Panc1 (cell line): ENCODE measurements at places on chromosomes 5 and 9. TPM values are rescaled to one million over a fixed set of nuclear protein-coding genes. Genes with fewer than 3 reads are reported as not detected.

GRCh38 chr5:94761786-94762185 lies 143.3 kb downstream of the SLF1 start:
- DNase-seq, result no peak

PRUNE2 gene
- 0.18 TPM for total RNA-seq

DNA sequence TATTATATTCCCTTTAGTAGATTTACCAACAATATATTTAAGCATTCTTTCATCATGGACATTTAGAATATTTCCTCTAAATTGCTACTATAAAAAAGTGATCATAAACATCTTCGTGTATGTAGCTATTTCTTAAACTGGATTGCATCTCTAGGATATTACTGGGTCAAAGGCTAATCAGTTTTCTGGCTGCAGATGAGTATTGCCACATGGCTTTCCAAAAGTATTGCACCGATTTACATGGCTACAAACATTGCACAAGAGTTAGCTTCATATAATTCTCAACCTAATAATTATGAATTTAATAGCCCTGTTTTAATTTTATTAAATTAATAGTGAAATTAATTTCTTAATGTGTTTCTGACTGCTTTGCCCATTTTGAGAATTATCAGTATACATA lies 183.4 kb downstream of the DMRT2 start:
- no peak for DNase-seq

- no peak for DNase-seq
Observed at GRCh38 chr5:72151169-72151568, 43.9 kb downstream of the MAP1B start.

GRCh38 chr9:88852794-88853193 lies 138.5 kb upstream of the S1PR3 start:
- no peak for DNase-seq

GRCh38 chr5:32504329-32504988 lies 59.9 kb upstream of the ZFR start:
- no peak for DNase-seq

DNA sequence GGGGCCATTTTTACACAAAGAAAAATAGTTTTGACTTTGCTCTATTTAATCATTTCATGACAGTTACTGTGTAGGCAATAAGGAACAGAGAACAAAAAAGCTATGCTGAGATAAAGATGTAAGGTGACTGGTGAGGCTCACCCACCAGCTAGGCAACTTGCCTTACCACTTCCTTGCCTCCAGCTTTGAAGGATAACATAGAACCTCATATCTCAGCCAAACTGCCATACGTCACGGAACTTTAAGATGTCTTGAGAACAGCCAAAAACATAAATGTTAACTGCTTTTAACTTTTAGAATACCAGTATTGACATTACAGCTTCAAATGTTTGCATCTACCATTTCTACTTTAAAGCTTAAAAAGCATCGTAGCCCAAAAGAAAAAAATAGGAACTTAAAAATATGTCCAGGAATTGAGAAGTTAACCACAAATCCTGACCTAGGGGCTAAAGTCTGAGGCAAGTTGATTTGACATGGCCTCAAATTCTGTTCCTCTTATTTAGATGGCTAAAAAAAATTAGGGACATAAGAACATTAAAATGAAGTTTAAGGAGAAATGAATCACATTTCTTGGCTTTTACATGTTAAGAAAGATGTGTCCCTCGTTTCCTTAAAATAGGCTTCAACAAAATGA lies 7.7 kb upstream of the GCNT4 start:
- DNase-seq, result no peak

- DNase-seq, result no peak
Observed at GRCh38 chr5:163571744-163572143, 66.3 kb downstream of the MAT2B start.

- no peak for DNase-seq
Observed at GRCh38 chr5:94744906-94745305, 126.4 kb downstream of the SLF1 start.

LCN15 gene
- 0.05 TPM for total RNA-seq

DNA sequence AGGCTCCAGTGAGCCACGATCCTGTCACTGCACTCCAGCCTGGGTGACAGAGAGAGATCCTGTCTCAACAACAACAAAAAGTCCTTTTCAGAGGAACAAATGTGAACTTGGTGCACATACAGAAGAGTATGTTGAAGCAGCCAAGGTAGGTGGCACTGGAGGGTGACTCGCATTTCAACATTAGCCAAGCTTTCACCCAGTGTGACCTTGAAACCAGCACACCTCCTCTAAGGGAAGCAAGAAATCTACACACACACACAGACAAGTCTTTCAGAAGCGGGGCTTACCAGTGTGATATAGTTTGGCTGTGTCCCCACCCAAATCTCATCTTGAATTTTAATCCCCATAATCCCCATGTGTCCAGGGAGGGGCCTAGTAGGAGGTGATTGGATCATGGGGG lies 225.2 kb downstream of the SEMA5A start:
- DNase-seq, result no peak

FGF10 gene
- total RNA-seq, result not detected

DNA sequence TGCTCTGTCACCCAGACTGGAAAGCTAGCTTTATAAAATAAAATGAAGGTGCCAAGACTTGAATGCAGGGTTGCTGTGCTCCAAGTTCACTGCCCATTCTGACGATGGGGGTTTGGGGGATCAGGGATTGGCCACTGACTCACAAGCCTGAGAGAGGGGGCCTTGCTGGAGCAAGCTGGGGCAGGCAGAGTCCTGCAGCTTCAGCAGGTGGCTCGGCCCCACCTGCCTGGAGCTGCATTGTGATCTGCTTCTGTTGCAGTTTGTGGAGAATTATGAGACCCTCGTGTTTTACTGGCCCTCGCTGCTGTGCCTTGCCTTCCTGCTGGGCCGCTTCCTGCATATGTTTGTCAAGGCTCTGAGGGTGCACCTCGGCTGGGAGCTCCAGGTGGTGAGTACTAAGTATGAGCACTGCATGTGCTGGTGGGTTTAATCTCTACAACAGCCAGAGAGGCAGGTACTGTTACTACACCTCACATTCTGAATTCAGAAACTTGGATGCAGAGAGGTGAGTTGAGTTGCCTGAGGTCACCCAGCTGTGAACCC lies 31.1 kb upstream of the CCDC180 start:
- DNase-seq, result no peak

FYB1 gene
- 0.46 TPM for total RNA-seq

SPINK6 gene
- not detected for total RNA-seq

RASGRF2 gene
- 4.7 TPM for total RNA-seq

SLC23A1 gene
- total RNA-seq, result not detected

GRCh38 chr9:93299418-93300174 lies 115.7 kb downstream of the WNK2 start:
- DNase-seq, result no peak

DNA sequence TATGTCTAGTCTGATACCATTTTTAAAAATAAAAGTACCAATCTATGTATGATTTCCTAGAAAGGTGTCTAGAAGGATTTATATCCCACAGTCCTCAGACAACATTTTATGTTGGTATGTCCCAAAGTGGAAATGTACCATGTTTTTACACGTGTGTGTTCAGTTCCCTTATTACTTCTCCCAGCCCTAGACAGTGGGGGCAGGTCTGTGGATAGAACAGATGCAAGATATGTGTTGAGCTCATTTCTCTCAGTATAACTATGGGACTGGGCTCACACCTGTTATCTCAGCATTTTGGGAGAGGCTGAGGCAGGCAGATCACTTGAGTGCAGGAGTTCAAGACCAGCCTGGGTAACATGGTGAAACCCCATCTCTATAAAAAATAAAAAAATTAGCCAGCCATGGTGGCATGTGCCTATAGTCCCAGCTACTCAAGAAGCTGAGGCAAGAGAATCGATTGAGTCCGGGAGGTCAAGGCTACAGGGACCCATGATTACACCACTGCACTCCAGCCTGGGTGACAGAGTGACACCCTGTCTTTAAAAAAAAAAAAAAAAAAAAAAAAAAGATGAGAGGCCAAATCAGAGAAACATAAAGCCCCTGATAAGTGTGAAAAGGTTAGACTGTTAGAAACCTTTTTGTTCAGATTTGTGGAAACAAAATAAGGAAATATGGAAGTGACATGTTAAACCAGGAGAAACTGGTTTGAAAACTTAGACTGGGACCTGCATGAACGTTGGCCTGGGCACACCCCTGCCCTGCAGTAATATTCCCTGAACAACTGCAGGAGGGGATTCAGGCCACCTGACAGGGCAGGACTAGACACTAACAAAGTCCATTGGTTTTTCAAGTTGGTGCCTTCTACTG lies 7.4 kb upstream of the SLC2A8 start:
- DNase-seq, result no peak

GRCh38 chr5:136034492-136034891 lies 5.7 kb downstream of the TGFBI start:
- DNase-seq, result no peak

GRCh38 chr9:17131494-17131893 lies 3.3 kb upstream of the CNTLN start:
- DNase-seq, result no peak

DNA sequence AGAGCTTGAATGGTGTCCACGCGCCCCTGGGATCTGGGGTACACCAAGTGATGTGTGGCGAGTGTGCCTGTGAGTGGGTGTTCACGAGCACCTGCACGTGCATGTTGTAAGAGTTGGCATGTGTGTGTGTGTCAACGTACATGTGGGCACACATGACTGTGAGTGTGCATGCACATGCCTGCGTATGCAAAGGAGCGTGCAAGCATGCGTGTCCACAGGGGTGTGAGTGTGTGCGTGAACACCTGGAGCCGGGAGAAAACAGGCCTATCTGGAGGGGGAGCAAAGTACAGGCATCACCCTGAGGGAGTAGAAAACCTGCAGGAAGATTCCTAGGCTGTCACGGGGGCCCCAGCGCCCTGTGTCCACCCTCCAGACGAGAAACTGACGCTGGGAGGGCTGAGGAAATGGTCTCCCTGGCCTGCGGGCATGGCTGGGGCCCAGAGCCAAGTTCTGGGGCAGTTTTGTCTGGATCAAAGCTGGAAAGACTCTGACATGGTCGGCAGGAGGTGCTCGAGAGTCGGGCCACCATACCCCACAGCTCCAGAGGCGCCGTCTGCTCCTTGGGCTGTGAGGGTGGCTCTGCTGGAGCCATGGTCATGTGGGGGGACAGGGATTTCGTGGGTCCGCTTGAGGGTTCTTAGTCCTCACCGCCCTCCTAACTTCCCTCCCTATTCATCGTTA lies 31.8 kb downstream of the PTGES start:
- DNase-seq, result no peak

- DNase-seq, result no peak
Observed at GRCh38 chr5:156331181-156331580, 4.2 kb downstream of the SGCD start.

ALDH1A1 gene
- total RNA-seq, result 0.54 TPM
